ENCODE measurements at places on chromosomes 4 and X.

GRCh38 chr4:40190880-40191815 lies 5.7 kb upstream of the RHOH start:
- DNase-seq = no peak

DNA sequence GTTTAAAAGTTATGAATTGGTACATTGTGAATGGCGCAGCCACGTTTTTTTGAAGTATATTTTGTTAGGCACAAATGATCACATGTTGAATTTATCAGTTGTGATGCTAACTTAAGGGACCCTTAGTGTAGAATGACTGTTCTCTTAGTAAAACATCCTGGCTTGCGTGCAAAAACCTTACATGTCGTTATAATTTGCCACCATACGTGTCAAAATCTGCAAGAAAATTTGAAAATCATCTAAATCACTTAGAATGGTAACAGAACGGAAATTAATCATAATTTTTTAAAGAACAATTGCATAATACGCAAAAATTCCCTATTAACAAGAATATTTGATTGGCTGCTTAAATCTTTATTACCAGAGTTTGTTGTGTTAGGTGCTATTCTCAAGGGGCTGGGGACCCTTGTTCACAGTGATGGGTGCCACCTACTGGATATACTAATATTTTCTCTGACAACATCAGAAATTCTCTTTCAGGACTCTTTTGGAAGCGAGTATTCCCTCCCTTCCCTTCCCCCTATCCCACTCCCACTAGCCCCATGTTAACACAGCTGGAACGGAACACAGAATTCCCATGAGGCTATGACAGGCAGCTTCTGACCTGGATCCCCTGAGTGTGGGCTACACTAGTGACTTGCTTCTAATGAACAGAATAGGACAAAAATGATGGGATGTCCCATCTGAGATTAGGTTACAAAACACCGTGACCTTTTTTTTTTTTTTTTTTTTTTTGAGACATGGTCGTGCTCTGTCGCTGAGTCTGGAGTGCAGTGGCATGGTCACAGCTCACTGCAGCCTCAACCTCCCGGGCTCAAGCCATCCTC lies 71.8 kb downstream of the SUPT20HL2 start:
- peak; percentile 41 for DNase-seq

GRCh38 chr4:118865091-118865708 lies 23.5 kb upstream of the SYNPO2 start:
- peak; percentile 60 for DNase-seq

DNA sequence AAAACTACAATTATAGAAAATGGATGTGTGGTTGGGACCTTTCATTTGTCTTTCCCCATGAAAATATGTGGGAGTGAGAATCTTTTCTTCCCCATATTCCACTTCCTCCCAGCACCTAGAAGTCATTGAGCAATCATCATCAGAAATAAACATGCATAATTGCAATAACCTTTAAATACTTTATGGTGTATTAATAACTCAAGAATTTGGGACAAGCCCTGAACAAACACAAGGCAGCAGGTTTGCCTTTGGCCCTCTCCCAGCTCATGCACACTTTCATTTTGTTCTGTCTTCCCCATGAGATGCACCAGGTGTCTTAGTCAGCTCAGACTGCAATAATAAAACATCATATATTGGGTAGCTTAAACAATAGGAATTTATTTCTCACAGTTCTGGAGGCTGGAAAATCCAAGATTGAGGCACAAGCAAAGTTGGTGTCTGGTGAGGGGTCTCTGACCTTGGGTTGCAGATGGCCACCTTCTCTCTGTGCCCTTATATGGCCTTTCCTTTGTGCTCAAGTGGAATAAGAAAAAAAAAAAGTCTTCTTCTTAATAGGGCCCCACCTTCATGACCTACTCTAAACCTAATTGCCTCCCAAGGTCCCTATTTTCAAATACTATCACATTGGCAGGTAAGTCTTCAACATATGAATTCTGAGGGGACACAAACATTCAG lies 34.7 kb upstream of the TMEM184C start:
- no peak for DNase-seq

DNA sequence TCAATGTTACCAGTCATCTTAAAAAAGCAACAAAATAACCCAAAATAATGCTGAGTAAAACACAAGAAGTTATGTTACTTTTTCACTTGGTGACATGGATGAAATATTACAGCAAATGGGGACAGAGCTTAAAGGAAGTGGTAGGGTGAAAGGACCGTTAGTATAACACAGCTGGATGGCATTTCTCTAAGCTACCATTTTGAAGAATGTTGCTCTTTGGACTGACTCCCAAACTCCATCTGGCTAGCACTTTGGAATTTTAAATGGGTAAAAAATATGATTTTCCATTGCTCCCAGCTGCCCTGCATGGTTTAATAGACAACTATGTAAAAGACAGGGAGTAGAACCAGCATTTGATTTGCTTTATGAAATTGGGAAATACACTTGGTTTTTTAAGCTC lies 27.6 kb downstream of the CLCN5 start:
- no peak for DNase-seq

GRCh38 chrX:70168238-70169188 lies 8.8 kb upstream of the DGAT2L6 start:
- DNase-seq = peak; percentile 79
